ENCODE measurements at places on chromosomes 1 and 21.

- DNase-seq, result no peak
- H3K27ac ChIP-seq, result no peak overlapping the region
- H3K4me1 ChIP-seq, result no peaks in the 10 kb centered on the region
- H3K4me3 ChIP-seq, result no peak overlapping the region
- H3K27me3 ChIP-seq, result peaks cover 4% of the 10 kb centered on the region
Observed at GRCh38 chr1:29753771-29754572, 517.6 kb downstream of the PTPRU start.

DNA sequence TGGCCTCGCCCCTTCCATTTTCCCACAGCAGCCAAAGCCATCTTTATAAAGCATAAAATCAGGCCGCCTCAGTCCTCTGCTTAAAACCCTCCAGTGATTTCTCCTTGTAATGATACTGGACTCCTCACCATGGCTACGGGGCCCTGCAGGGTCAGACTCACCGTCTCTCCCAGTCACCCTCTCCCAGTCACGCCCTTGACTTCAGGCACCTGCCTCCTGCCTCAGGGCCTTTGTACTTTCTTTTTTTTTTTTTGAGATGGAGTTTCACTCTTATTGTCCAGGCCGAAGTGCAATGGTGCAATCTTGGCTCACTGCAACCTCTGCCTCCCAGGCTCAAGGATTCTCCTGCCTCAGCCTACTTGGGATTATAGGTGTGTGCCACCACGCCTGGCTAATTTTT is 47.8 kb downstream of the PIK3CD start:
- peaks cover 21% of the 10 kb centered on the region for H3K4me1 ChIP-seq
- no peaks in the 10 kb centered on the region for H3K27me3 ChIP-seq
- no peak overlapping the region for H3K27ac ChIP-seq
- H3K36me3 ChIP-seq, result peaks cover 55% of the 10 kb centered on the region
- H3K4me3 ChIP-seq, result no peak overlapping the region
- no peak for DNase-seq

- no peaks in the 10 kb centered on the region for H3K4me1 ChIP-seq
- no peak overlapping the region for H3K27ac ChIP-seq
- no peaks in the 10 kb centered on the region for H3K27me3 ChIP-seq
- no peak for DNase-seq
Observed at GRCh38 chr1:221698579-221699349, 43.1 kb downstream of the DUSP10 start.

DNA sequence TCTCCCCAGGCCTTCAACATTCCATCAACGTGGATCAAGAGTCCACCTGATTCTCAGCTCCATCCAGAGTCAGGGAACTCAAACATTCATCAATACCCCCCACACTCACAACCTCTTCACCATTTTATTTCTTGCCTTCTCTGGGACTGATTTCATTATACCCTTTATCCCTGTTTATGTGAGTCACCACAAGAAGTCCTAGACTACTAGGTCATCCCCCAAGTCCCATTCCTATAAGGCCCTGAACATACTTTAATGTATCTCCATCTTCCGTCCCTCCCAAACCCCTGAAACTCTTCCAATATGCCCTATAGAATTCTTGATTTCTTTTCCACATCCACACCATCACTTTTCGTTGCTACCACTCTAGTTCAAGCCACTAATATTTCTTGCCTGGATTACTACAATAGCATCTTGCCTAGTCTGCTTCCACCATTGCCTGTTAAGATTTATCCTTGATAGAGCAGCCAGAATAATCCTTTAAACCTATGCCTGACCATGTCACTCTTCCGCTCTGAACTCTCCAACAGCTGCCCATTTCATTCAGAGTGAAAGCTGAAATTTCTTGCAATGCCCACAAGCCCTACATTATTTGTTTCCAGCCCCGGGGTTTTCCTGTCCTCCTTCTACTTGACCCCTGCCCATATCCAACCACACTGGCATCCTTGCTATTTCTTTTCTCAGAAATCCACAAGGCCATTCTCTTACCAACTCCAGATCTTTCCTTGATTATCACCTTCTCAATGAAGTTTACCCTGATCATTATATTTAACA is 9.4 kb upstream of the SAMD13 start:
- H3K4me1 ChIP-seq, result peaks cover 8% of the 10 kb centered on the region
- DNase-seq, result no peak
- no peak overlapping the region for H3K27ac ChIP-seq
- no peaks in the 10 kb centered on the region for H3K36me3 ChIP-seq
- H3K27me3 ChIP-seq, result no peaks in the 10 kb centered on the region
- no peak overlapping the region for H3K4me3 ChIP-seq

DNA sequence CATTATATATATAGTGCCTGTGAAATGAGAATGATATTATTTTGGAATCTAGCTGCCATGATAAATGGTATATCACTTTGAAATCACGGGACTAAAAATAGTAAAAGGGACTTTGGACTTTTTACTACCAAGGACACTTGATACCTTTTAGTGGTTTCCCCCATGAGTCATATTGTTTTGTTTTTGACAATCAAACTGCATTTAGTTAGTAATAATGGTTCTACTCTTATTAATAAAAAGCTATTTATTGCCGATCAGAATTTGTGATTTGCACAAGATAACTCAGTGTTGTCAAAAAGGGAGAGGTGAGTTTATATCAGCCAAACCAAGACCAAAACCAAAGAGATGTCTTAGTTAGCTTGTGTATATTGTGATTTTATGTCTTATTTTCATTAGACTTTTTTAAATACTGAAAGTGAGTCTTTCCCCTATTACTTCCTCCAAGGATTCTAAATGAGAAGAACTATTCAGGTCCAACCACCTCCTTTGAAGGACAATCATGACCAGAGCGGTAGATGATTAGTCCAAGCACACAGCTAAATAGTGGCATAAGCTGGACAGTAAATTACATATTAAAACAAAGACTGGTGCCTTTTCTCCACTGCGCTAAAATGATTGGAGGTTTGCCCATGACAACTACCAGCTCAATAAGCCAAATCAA is 281.7 kb upstream of the ESRRG start:
- H3K27ac ChIP-seq, result no peak overlapping the region
- no peaks in the 10 kb centered on the region for H3K36me3 ChIP-seq
- DNase-seq, result no peak
- H3K27me3 ChIP-seq, result no peaks in the 10 kb centered on the region

GRCh38 chr1:116508984-116509980 is 61.5 kb downstream of the CD58 start:
- H3K4me1 ChIP-seq, result peaks cover 50% of the 10 kb centered on the region
- H3K27ac ChIP-seq, result peak overlapping the region; percentile 22
- no peaks in the 10 kb centered on the region for H3K27me3 ChIP-seq
- H3K4me3 ChIP-seq, result no peak overlapping the region
- DNase-seq, result no peak
- no peaks in the 10 kb centered on the region for H3K36me3 ChIP-seq

- peaks cover 4% of the 10 kb centered on the region for H3K27me3 ChIP-seq
- no peak for DNase-seq
- H3K4me3 ChIP-seq, result no peak overlapping the region
- no peak overlapping the region for H3K27ac ChIP-seq
Observed at GRCh38 chr1:61956784-61957183, 214.5 kb downstream of the PATJ start.

GRCh38 chr21:9753943-9754342 is 767.4 kb upstream of the TPTE start:
- H3K27ac ChIP-seq, result no peak overlapping the region
- H3K27me3 ChIP-seq, result no peaks in the 10 kb centered on the region
- H3K36me3 ChIP-seq, result no peaks in the 10 kb centered on the region
- H3K4me3 ChIP-seq, result no peak overlapping the region

DNA sequence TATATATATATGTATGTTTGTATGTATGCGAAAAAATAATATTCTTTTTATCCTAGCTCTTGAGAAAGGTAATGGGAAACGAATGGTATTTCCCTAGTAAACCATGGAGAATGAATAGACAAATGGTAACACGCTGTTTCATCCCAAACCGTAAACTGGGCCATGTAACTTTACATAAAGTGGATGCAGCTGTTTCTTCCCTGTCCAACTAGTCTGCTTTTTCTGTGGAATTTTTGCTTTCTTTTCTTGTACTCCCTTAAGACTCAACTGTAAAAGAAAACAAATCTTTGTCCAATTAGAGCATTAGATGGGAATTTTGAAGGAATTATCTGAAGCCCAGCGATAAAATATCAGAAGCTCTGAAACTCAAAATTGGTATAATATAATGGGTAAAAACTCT is 198.1 kb downstream of the NFIA start:
- H3K36me3 ChIP-seq, result no peaks in the 10 kb centered on the region
- H3K27ac ChIP-seq, result no peak overlapping the region

GRCh38 chr1:83813576-83813975 is 185.4 kb downstream of the TTLL7 start:
- no peak overlapping the region for H3K27ac ChIP-seq
- no peak for DNase-seq
- no peaks in the 10 kb centered on the region for H3K27me3 ChIP-seq
- no peak overlapping the region for H3K4me3 ChIP-seq

DNA sequence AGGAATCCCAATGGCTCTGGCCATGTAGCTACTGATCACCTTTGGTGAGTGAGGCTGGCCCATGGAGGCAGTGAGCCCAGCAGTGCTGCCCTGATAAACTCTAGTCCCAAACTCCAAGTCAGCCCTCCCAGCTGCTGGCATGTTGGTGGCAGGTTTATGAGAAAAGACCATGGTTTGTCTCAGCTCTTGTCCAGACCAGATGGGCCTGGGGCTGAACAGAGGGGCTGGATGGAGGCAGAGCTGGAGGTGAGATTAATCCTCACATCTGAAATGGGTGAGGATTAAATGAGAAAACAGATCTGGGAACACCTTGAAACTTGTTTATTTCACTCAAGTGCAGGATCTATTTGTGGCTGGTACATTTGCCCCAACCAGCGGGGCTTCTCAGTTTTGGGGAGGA is 3.2 kb downstream of the TMEM269 start:
- H3K4me1 ChIP-seq, result no peaks in the 10 kb centered on the region
- no peak for DNase-seq
- H3K36me3 ChIP-seq, result peaks cover under 1% of the 10 kb centered on the region
- H3K4me3 ChIP-seq, result no peak overlapping the region

DNA sequence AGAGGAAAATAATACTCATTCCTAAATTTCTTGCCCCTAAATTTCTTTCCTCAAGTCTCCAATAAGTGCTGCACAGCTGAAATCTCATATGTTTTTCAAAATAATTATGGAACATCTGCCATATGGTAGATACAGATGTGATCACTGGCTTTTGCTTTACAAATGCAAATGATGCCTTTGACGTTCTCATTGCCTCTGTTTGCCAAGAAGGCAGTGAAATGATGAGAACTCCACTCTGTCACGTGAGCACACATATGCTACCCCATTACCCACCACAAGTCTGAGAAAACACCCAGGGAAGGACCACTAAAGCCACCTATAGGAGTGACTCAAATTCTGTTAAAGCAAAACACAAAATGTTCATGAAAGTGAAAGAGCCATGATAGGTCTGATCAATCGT is 43.9 kb downstream of the DSCAM start:
- no peak overlapping the region for H3K27ac ChIP-seq
- H3K4me3 ChIP-seq, result no peak overlapping the region
- H3K4me1 ChIP-seq, result no peaks in the 10 kb centered on the region
- H3K36me3 ChIP-seq, result no peaks in the 10 kb centered on the region
- no peaks in the 10 kb centered on the region for H3K27me3 ChIP-seq

GRCh38 chr1:199265319-199265718 is 626.5 kb downstream of the PTPRC start:
- H3K4me3 ChIP-seq, result no peak overlapping the region
- no peaks in the 10 kb centered on the region for H3K27me3 ChIP-seq
- H3K27ac ChIP-seq, result no peak overlapping the region

DNA sequence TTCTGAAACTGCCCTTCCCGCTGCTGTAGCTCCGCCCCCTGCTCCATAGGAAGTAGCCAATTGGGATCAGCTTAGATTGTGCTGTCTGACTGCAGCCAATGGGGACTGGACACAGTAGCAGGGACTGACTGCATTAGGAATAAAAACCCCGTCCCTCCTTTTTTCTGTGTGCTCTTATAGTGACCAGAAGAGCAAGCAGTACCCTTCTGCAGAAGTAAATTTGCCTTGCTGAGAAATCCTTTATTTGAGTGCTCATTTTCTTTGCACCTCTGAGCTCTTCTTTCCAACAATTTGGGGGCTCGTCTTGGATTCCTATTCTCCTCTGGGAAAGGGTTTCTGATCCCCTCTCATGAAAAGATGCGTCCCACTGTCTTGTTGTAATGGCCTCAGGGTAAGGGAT is 16.2 kb downstream of the OR2L13 start:
- H3K4me3 ChIP-seq, result no peak overlapping the region
- no peaks in the 10 kb centered on the region for H3K4me1 ChIP-seq
- DNase-seq, result no peak
- H3K27me3 ChIP-seq, result no peaks in the 10 kb centered on the region
- no peaks in the 10 kb centered on the region for H3K36me3 ChIP-seq

GRCh38 chr1:224459966-224460365 is 25.4 kb upstream of the WDR26 start:
- H3K27me3 ChIP-seq, result no peaks in the 10 kb centered on the region
- H3K27ac ChIP-seq, result no peak overlapping the region
- H3K36me3 ChIP-seq, result no peaks in the 10 kb centered on the region
- peaks cover 13% of the 10 kb centered on the region for H3K4me1 ChIP-seq

DNA sequence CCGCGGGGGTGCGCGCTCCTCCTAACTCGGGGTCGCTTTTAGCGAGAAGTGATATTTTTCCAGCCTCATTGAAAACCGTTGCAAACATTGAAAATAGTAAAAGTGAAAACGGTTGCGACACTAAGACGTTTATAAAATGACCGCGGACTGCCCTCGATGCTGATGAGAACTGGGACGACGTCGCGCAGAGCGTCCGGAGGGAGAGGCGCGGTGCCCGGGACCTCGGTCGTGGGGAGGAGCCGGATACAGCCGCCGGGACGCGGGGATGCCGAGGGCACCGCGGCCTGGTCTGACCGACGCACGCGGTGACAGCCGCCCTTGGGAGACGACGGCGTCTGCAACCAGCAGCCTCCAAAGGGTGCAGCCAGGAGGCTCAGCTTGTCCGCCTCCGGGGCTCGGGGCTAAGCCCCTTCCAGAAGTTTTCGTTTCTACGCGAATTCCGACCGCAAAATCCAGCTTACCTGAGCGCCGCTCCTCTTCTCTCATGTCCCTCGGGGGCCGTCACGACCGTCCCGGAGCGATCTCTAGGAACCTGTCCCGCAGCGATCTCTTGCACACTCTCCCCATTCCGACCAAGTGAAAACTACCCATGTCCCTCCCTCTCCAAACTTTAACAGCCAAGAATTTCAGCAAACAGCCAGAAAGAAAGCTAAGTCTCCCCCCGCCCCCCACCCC is 144.4 kb upstream of the ETS2 start:
- H3K36me3 ChIP-seq, result no peaks in the 10 kb centered on the region
- H3K4me3 ChIP-seq, result no peak overlapping the region
- H3K4me1 ChIP-seq, result no peaks in the 10 kb centered on the region

DNA sequence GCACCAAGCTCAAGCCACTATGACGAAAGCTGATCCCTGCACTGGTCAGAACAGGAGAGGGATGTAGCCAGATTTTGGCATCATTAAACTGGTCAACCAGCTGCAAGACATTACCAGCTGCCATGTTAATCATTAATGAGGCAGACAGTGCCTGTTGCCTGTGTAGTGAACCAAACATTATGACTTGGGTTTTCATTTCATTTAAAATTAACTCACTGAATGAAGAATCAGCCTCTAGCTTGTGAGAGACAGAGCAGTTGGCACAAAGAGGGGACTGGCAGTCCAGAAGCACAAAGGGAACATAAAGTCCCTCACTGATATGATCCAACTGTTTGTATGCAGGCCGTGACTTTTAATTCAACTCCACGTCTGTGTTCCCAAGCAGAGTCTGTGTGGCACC is 318.9 kb downstream of the SEC16B start:
- H3K4me3 ChIP-seq, result no peak overlapping the region
- H3K27ac ChIP-seq, result no peak overlapping the region
- H3K27me3 ChIP-seq, result no peaks in the 10 kb centered on the region
- no peaks in the 10 kb centered on the region for H3K4me1 ChIP-seq
- DNase-seq, result no peak
- H3K36me3 ChIP-seq, result no peaks in the 10 kb centered on the region

GRCh38 chr1:47181955-47182675 is 7.7 kb downstream of the PDZK1IP1 start:
- peaks cover 13% of the 10 kb centered on the region for H3K4me1 ChIP-seq
- no peak overlapping the region for H3K4me3 ChIP-seq
- H3K27ac ChIP-seq, result no peak overlapping the region

All from DND-41 (cell line).